Activated naive CD4-positive, alpha-beta T cell treated with anti-CD3 and anti-CD28 coated beads, Interleukin-2, amount 50 U/mL, for 72 hours (primary cell): ENCODE measurements at places on chromosomes 5 and 9. TPM values are rescaled to one million over a fixed set of nuclear protein-coding genes. Genes with fewer than 3 reads are reported as not detected.

CLIC3 gene
- not detected for total RNA-seq

ADAMTSL1 gene
- not detected for total RNA-seq

RASGRF2 gene
- 14.5 TPM for total RNA-seq

OLFML2A gene
- total RNA-seq: not detected

PRLR gene
- total RNA-seq: 0.04 TPM

SLC1A1 gene
- total RNA-seq: not detected

PCDHGA9 gene
- 0.23 TPM for total RNA-seq

REEP2 gene
- total RNA-seq: 5.9 TPM

SOWAHA gene
- total RNA-seq: not detected

GCNT1 gene
- 4.8 TPM for total RNA-seq

SLC34A3 gene
- total RNA-seq: 0.12 TPM

FBLL1 gene
- not detected for total RNA-seq

SPATA31A3 gene
- total RNA-seq: not detected

PLAC8L1 gene
- total RNA-seq: 0.88 TPM
